ENCODE measurements at places on chromosomes 2 and 18.

DNA sequence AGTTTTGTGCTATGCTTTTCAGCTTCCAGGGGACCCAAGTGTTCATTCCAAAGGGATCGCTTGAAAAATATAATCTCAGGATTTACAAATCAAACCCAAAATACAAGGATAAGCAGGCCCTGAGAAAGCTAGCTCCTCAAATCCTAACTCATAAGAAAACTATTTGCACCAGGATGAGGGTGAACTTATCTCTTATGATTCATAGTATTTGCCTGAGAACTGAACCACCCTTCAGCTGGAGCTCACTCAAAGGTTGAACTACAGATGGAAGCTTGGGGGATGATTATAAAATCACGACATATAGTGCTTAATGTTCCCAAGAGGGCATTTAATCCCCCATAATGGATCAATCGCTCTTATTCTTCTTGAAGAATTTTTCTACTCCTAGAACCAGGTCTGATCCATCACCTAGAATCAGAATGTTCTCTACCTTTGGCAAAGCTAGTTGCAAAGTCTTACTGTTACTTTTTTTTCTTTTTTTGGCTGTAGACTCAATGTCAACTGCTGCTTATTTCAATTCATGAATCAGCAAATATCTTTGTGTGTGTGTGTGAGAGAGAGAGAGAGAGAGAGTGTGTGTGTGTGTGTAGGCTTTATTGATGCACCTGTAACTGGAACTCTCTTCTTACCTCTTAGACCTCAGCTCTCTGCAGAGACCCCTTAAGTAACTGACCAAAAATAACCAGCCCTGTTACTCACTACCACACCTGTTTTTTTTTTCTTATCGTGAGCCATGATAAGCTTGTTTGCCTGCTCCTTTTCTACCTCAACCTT, 44.8 kb downstream of the ARL4C start:
- no peak for DNase-seq

DNA sequence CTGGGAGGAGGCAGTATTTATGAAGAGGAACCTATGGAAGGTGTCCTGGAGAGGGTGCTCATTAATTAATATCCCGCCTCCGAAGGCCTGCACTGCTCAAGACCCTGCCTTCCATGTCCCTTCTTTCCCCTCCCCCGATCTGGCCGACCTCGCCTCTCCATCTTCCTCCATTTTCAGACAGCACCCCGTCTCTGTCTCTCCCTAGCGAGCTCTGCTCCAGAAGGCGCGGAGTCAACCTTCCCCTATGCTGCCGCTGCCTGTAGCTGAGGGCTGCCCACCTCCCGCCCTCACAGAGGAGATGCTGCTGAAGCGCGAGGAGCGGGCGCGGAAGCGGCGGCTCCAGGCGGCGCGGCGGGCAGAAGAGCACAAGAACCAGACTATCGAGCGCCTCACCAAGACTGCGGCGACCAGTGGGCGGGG, 1.1 kb upstream of the WBP1 start:
- DNase-seq = no peak

DNA sequence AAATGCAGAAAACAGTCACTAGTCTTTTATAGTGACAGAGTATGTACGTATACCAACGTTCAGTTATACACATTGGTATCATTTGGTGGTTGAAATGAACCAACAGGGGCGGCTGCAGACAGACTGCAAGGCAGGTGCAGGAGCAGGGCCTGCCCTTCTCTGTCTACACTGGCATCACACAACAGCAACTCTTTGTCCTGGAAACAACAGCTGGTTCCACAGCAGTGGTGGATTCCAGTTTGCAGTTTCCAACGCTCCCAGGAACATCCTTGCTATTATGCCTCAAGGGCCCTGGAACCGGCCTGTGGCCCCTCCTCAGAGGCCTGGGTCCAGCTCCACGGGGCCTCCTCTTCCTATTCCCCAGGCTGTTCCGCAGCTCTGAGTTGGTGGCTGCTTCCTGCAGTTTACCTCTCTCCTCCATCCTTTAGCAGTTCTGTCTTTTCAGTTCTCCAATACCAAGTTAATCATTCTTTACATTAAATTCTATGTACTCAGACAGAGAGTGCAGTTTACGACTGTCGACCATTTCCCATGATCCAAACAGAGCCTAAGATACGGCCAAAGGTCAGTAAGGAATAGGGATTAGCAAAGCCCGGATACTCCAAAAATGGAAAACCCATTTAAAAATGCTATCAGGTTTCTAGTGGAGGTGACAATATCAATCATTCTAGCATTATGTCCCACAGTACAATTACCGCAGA, 87.8 kb downstream of the NOL10 start:
- DNase-seq = no peak

DNA sequence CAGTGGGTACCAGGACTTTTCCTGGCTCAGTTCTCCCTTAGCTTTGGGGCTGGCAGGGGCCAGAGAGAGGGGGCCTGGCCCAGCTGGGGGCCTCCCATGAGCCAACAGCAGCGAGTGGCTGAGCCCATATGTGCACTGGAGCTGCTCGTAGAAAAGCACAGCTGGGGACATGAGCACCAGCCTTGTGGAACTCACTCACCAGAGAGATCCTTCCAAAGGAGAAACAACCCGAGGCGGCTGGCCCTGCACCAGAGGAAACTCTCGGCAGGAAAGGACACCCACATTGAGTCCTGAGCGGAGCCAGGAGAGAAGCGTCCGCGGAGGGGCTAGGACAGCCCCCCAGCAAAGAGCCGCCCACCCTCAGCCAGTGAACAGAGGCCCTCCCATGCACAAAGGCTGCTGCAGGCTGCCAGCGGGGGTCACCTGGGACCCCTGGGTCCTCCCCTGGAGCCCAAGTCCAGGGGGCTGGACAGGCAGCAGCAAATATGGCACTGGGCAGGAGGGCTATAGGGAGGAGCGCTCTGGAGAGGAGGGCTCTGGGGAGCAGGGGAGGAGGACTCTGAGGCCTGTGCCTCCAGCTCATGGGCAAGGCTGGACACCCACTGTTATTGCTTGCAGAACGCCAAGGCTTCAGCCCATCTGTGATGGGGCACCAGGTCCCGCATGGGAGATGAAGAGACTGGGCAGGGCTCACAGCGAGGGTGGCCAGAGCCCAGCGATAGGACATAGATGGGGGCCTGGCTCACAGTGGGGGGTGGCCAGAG, 42.1 kb upstream of the SNED1 start:
- no peak for DNase-seq

- DNase-seq = no peak
Measured at GRCh38 chr2:222950638-222951285, 89.9 kb downstream of the ACSL3 start.

DNA sequence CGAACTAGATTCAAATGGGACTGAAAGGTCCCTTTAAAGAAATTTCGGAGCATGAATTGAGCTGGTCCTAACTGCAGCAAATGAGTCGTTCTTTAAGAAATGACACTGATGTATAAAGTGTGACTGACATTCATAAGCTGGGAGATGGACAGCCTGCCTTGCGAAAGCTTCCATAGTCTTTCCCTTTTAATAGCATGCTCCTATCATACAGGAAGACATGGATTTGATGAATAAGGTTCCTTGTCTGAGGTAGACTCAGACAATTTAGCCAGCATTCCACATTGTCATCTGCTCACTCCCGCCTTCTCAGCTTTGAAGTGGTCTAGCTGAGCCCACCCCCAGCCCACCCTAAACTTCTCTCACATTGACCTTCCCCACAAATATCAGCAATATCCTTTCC, 264.9 kb downstream of the TSN start:
- DNase-seq = no peak

- DNase-seq = no peak
Measured at GRCh38 chr2:118310681-118311429, 222.6 kb downstream of the INSIG2 start.

GRCh38 chr2:209316141-209316540, 107.7 kb upstream of the MAP2 start:
- no peak for DNase-seq

DNA sequence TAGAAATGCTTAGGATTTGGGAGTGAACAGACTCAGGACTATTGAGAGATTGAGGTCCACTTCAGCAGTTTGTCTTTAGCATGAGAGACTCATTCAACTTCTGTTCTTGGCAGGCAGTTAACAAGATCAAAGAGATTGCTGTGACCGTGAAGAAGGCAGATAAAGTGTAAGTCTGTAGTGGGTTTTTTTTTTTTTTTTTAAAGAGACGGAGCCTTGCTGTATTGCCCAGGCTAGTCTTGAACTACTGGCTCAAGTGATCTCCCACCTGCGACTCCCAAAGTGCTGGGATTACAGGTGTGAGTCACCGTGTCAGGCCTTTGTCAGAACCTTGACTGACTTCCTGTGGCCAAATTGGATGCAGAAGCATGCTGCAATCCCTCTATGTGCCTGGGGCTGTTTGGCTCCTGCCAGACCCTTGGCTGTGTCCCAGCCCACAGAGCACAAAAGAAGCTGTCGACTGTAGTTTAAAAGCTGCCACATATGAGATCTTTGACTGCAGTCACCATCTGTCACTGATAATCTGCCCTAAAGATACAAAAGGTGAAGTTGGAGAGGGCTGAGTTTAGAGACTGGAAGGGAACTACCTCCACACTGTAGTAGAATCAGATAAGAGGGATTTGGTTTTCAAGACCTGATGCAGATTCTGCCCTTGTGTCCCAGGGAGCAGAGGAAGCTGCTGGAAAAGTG, 9.9 kb downstream of the CCT7 start:
- DNase-seq = no peak

GRCh38 chr2:161901460-161901859, 172.6 kb downstream of the DPP4 start:
- no peak for DNase-seq

- no peak for DNase-seq
Measured at GRCh38 chr2:99072551-99072950, 69.0 kb upstream of the C2orf15 start.

DNA sequence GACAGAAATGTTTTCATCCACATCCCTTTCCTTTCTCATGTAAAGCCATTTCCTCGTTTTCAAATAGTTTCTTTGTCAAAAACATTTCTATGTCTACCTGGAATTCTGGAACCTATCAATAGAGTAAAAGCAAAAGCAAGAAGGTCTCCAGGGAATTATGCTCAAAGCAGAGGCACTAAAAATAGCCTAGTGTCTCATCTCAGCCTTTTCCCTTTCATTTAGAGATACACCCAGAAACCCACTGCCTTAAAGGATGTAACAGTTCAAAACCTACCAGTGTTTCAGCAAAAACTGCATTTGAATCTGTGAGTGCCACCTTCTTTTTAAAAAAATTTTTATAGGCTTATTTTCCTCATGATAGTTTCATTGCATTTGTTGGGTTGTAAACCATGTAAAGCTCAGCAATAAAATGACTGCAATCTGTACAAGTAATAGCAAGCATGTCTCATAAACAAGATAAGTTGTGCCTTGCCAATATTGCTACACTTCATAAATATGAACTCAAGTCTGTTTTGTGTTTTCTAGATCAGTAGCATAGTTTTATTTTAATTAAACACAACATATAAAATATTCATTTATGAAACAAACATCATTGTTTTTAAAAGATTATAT, 927.3 kb upstream of the ACVR2A start:
- DNase-seq = no peak

DNA sequence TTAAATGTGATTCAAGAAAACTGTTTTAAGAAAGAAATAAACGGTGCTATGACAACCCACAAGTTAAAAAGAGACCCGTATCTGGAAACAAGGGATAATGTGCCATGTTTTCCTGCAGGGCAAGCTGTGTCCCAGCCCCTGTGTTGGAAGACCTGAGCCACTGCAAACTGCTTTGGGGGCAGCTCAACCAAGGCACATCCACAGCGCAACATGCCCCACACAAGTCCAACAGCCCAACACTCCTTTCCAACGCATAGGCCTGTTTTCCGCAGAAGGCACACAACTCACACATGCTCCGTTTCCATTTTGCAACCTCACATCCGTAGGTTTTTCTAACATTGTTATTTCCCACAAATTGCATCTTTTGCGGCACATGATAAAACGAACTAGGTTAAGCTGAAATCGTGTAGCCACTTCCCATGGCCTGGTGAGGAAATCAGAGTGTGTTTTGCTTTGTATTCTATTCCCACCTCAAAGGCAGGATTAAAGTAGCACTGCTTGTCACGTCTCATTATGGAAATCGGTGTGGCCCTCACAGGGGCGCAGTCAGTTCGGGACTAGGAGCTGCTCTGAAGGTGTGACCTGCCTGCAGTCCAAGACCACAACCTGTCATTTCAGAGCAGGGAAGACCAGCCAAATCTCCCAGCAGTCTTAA, 50.5 kb upstream of the ZNF516 start:
- DNase-seq = no peak

GRCh38 chr2:237198164-237198855, 112.6 kb downstream of the COPS8 start:
- no peak for DNase-seq

DNA sequence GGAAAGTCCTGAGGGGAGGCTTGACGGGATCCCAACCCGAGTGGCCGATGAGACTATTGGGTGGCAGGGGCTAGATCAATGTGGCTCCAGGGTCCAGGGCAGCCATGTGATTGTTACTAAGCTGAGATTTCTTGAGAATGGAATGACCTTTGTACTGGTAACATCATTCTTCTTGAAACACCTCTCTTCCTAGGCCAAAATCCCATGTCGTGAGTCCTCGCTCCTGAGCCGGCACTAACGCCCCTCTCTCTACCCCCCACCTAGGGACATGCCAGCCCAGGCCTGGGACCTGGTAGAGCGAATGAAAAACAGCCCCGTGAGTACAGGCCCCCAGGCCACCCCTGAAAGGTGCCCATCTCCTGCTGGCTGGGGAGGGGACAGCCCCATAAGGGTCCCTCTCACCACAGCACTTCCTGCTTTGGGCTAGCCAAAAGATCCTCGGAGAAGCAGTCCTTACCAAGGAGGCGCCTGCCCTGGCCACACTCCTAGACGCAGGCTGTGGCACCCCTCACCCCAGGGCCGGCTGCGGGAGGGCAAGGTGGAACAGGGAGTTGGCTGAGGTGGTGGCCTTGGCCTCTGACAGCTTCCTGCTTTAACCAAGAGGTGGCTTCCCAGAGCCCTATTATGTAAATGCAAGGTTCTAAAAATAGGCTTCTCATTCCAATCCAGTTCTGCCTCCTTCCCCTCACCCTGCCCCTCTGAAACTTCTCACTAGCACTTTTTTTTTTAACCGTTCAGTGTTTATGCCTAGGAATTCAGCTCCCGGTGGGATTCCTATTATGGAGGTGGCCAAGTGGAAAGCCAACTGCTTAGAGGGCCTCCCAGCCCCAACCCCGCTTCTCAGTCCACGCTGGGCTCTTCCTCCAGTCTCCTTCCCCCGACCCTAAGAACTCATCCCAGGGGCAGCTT, 126.6 kb upstream of the PPP1CB start:
- no peak for DNase-seq

DNA sequence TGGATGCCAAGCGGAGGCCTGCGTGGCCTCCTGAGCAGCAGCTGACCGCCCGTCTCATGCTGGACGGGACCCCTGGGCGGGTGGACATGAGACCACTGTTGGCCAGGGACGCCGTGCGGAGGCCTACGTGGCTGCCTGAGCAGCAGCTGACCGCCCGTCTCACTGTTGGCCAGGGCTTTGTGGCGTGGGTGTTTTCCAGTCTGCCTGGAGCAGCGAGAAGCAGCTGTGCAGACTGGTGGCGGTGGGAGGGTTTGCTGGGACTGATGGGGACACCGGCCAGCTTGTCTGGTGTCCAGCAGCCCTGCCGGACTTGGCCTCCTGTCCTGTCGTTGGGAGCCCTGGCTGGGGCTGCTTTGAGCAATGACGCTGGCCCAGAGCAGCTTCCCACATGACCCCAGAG, 5.8 kb upstream of the D2HGDH start:
- DNase-seq = no peak
